ENCODE measurements at places on chromosomes 1 and 21.

- no peak for DNase-seq
Observed at GRCh38 chr21:45334591-45335081, 46.9 kb upstream of the POFUT2 start.

DNA sequence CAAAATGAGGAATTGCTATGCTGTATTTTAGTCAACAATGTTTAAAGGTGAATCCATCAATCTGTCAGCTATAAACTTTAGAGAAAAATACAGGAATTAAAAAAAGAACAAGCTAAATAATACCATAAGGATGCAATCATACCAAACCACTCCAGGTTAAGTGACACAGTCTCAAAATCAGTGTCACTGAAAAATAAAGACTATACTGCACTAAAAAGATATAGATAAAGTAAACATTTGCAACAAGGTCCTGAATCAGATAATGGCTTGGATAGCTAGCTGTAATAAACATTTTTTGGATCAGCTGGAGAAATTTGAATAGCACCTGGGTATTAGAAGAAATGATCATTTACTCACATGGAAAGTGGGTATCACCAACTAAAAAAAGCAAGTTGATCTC, 7.8 kb downstream of the GPBP1L1 start:
- no peak for DNase-seq

- DNase-seq: no peak
Observed at GRCh38 chr1:115437196-115437595, 99.1 kb upstream of the NGF start.

- DNase-seq: no peak
Observed at GRCh38 chr1:41483960-41484401, 502 bp downstream of the EDN2 start.

DNA sequence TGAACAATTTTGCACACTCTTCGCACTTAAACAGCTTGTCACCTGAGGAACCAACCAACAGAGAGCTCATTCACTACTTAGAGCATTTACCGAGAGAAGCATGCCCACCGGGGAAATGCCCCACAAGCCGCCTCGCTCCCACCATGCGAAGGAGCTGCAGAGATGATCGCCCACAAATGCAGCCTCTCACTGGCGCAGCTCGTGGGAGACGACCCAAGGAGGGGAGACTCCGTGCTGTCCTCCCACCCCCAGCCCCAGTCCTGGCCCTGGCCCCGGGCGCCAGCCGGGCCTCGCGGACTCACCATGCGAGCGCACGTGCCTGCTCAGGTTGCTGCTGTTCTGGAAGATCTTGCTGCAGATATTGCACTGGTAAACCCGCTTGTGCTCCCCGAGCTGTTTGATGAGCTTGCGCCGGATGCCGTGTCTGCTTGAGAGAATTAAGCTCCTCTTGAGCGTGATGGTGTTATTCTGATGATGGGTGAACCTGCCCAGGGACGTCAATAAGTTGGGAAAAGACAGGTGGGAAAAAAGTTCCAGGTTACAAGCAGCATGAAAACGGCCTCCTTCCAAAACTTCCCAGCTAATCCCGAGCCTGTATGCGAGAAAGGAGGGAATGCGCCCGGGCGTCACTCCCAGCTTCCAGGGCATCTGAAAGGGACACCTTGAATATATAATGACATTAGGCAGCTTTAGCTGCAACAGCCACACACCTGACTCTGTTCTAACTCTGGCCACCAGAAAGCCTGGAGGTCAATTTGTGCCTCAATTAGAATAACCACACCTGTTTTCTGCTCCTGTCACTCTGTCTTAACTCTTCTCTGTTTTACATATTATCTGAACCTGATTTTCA, 42.8 kb downstream of the PRDM15 start:
- no peak for DNase-seq

DNA sequence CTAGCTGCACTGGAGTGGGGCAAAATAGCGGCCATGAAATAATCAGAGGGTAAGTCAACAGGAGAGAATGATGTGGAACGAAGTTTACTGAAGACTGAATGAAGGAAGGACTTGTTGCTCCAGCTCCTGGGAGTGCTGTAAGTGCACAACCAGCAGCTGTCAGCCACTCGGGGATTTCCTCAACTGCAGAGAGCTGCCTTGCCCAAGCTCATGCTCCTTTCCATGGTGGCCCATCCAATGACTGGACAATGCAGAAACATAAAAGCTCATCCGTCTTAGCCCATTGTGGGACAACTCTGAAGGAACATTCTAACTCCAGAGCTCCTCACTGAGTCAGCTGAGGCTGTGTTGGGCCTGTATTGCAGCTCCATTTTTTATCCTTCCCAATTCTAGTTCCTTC, 21.1 kb upstream of the RBM15 start:
- no peak for DNase-seq

GRCh38 chr1:150995896-150996295, 10.8 kb downstream of the MINDY1 start:
- no peak for DNase-seq

GRCh38 chr1:173590557-173590956, 12.3 kb downstream of the SLC9C2 start:
- no peak for DNase-seq

- no peak for DNase-seq
Observed at GRCh38 chr1:25174730-25175612, 57.3 kb downstream of the SYF2 start.

- no peak for DNase-seq
Observed at GRCh38 chr1:54570161-54570560, 22.1 kb downstream of the ACOT11 start.

DNA sequence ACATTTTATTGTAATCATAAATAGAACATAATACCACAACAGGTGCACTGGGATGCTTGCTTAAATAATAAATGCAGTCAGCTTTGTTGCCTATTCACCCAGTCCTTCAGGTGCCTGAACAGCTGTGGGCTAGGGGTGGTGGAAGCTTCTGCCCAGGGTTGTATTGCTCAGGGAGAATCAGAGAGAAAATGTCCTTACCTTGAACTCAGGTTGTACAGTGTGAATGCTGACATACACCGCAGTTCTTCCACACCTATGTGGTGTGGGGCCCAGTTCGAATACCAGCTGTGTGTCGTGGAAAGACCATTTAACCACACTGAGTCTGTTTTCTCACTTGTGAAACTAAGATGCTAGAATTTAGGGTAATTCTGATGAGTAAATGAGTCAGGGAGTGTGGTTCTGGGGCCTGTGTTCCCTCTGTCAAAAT, 115.7 kb upstream of the ATP1A1 start:
- DNase-seq: no peak

GRCh38 chr1:209839875-209840546, 12.2 kb downstream of the UTP25 start:
- no peak for DNase-seq

GRCh38 chr1:174572771-174573170, 125.0 kb downstream of the GPR52 start:
- no peak for DNase-seq

DNA sequence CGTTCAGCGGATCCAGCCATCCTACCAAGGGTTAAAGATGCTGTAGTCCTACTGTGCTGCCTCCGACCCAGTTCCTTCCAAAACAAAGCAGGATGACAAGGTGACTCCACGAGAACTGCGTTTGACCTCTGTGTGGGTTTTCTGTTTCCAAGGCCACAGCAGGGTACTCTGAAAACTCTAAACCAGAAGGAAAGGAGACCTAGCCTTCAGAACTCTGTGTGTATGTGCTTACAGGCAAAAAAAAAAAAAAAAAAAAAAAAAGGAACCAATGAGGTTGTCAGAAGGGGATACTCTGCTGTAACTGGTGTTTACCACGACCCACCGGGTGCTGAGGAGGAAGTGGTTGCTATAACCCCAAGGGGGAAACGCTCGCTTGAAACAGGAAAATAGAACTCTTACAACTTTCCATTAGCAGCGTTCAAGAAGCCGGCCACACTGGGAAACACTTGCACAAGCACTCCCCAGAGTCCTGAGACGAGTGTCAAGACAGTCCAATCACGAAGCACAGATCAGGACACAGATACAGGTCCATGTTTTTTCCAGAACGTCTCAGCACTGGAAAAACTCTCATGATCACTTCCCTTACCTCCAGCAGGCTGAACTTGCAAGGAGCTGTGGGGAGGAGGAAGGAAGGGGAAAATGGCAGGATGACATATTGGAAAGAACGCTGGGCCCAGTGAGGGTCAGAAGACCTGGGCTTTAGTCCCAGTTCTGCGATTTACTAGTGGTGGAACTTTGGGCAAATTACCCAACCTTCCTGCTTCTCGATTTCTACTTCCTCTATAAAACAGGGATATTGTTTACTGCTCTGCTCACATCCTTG, 64.0 kb downstream of the ITPKB start:
- DNase-seq: peak; percentile 63

DNA sequence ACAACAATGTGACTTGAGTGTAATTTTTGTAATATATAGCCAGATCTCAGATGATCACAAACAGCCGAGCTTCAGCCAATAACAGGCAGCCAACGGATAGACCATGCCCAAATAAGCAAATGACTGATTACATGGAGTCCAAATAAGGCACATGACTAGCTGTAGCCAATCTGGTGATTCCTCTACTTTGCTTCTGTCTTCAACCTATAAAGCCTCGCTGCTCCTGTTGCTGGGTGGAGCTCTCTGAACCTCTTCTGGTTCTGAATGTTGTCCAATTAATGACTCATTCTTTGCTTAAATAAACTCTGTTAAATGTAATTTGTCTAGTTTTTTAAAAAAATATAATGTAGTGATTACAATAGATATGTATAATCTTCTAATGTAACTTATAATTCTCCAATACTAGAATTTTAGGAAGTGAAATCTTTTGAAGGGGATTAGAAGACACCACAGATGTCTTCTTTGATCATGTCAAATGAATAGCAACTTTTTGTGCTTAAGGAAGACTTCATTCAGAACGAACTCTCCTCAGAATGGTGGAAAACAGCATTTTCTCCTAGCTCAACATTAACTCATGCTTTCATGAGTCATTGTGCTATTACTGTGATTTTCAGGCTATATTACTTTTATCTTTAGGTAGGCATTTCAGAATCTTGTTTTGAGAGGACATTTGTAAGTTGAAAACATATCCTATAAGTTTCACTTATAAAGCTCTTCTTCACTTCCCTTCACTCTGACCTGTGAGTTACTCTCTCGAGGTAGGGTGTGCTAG, 857.8 kb upstream of the B3GALT2 start:
- no peak for DNase-seq

DNA sequence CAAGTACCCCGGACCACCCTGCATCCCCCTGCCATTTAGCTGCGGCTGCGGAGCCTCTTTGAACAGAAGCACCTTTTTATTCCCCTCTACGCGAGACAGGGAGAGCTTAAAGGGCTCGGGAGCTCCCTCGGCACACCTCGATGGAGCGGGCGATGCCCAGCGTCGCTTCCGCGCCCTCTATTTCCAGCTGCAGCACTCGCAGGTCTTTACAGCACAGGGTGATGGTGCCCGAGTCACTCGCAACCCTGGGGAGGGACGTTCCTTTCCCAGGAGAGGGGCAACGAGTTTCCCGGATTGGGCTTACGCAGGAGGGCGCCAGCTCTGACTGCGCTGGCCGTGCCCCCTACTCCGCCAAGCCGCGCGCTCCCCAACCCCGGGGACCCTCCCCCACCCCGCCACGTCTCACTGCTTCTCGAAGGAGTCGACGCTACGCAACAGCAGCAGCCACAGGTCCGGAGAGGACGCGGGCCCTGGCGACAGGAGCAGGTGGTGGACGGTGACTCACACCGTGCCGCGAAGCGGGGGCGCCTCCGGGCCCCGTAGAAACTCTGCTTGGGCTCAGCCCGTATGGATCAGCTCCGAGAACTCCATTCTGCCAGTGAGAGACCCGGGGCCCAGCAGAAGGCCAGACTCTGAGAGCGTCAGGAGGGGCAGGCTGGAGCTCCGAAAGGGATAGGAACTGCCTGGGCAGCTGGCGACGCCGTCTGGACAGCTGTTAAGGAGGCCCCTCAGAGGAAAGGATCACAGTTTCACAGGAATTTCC, 5.8 kb upstream of the FAM167B start:
- no peak for DNase-seq

GRCh38 chr1:196366817-196367495, 241.3 kb downstream of the KCNT2 start:
- no peak for DNase-seq

- no peak for DNase-seq
Observed at GRCh38 chr1:162676087-162676486, 43.8 kb downstream of the DDR2 start.

DNA sequence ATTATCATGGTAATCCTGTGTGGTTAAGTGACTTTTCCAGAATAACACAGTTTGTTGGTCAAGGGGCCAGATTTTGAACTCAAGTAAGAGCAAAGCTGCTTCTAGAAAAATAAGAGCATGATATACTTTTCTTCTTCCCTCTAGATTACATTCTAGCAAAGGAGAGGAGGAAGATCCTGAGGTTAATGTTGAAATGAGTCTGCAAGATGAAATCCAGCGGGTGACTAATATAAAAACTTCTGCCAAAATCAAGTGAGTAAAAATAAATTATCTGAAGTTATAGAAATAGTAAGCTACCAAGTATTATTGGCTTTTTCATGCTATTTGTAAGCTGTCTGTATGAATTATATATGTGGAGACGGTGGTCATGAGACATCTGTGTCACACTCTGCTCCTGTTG, 12.8 kb downstream of the WDR3 start:
- DNase-seq: no peak

GRCh38 chr1:210457568-210457967, 128.9 kb downstream of the HHAT start:
- DNase-seq: no peak

- DNase-seq: no peak
Observed at GRCh38 chr1:89946532-89946931, 48.4 kb upstream of the ZNF326 start.

DNA sequence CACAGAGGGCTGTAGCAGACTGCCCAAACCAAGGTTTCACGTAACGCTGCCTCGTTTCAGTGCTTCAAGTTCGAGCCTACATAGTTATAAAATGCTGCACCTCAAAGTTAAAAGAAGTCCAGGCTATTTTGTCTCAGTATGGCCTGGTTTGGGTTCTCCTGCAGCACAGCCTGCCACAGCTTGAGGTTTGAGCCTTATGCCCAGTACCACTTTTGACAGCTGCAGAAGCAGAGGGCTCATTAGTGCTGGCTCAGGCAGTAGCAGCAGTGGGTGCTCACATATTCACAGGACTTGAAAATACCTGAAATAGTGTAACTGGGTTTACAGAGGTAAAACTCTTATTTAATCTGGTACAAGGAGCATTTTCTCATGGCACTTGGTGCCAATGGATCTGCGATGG, 15.3 kb downstream of the SPATA46 start:
- DNase-seq: no peak

GRCh38 chr1:235399661-235400060, 32.4 kb downstream of the TBCE start:
- DNase-seq: no peak

GRCh38 chr1:189180057-189180456, 1297.6 kb downstream of the BRINP3 start:
- DNase-seq: no peak

- no peak for DNase-seq
Observed at GRCh38 chr1:111571987-111572386, 47.6 kb upstream of the RAP1A start.
